Karpas-422 (cell line): ENCODE measurements at places on chromosomes 5 and 9. TPM values are rescaled to one million over a fixed set of nuclear protein-coding genes. Genes with fewer than 3 reads are reported as not detected.

Gene SEMA5A
- total RNA-seq, result not detected in 2 replicates

Gene ADAMTS13
- 0.34 and 1.3 TPM in 2 replicates for total RNA-seq

Gene CDC23
- total RNA-seq, result 16.6 and 24.0 TPM in 2 replicates

Gene COL15A1
- total RNA-seq, result 0.40 and 0.93 TPM in 2 replicates

DNA sequence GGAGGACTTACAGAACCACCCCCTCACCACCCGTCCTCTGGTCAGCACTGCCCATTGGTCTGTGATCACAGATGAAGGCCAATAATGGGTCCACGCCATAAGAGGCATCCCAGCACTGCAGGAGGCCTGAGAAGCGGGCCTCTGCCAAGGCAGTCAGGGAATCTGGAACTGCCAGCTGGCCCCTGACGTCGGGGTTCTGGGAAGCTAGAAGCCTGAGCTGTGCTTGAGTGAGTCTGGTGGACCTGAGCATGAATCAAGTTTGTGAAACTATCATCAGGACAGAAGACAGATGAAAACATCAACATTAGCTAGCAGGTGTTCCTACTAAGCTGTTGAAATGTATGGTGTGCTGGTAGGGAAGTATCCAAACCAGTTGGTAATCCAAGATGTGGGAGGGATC lies 7.8 kb downstream of the ANGPTL2 start:
- DNase-seq, result no peak

DNA sequence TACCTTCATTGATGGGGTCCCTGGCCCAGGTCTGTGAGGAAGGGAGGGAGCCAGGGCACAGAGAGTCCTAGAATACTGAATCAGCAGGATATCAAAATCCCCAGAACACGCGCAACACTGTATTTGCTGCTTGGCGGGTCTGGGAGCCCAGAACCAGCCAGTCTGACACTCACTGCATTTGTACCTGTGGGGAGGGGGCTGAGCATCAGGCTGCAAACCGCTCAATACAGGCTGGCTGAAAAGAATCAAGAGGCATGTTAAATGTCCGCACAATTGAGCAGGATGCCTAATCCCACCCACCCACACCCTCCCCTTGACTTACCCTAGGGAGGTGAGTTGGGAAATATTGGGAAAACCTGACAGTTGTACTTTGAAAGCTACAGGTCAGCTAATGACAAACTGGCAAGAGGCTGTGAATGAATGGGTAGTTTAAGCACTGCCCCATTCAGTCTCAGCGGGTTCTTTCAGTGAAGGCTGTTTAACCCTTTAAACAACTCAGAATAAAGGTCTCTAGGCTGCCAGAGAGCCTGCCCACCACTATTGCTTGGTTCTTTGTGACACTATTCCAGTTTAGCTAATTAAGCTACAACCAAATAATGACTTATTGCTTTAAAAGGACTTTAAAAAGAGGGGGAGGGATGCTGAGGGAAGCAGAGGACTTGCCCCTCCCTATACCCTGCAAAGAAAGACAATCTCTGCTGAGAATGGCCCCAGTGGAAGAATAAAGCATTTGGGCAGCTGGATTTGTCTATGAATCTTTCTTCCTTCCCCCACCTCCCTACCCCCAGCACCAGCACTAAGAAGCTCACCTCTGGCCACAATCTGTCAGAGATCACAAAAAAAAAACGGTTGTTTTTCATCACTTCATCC lies 5.0 kb downstream of the SPRY4 start:
- DNase-seq, result no peak

DNA sequence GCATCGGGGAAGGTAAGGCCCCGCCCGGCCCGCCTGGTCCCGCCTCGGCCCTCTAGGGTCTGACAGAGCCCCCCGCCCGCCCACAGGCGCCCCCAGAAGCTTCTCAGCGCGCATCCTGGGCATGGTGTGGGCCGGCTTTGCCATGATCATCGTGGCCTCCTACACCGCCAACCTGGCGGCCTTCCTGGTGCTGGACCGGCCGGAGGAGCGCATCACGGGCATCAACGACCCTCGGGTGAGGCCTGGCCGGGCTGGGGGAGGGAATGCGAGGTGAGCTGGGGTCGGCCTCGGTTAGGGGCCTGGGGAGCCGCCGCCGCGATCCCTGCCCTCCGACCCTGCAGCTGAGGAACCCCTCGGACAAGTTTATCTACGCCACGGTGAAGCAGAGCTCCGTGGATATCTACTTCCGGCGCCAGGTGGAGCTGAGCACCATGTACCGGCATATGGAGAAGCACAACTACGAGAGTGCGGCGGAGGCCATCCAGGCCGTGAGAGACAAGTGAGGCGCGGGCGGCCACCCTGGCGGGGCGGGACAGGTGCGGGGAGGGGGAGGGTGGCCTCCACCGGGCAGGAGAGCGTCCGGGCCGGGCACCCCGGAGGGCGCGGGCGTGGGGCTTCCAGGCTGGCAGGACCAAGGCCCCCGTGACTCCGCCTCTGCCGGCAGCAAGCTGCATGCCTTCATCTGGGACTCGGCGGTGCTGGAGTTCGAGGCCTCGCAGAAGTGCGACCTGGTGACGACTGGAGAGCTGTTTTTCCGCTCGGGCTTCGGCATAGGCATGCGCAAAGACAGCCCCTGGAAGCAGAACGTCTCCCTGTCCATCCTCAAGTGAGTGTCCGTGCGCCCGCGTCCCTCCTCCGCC lies 7.1 kb downstream of the LRRC26 start:
- no peak for DNase-seq

DNA sequence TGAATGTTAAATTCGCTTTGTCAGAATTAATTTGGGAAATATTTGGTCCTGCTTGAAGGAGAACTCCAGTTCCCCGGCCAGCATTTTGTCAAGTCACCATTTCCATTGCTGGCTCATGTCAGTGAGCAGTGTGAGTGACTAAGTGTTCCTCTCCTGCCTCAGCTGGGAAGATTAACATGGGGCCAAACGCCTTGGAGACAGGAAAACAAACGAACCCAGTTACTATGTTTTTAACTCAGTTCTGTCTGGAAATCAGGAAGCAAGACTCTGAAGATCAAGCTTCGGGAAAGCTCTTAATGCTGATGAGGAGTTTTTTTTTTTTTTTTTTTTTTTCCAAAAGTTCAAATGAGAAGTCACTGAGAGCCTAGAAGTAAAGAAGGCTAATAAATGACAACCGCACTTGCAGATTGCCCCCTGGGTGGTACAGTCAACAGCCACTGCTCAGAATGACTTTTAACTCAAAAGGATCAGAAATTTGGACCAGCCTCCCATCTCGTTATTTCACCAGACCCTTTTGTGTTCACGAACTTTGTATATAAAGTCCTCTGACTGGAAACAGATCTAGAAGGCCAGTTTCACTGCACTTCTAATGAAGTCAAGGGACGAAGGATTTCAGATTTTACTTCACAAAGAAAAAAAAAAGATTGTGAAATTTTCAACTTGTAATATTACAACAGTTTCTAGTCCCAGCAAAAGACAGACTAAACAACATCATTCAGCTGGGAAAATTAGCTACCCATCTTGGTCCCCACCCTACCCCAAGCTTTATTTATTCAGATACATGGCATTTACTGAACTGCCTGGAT lies 121.3 kb downstream of the LHFPL2 start:
- DNase-seq, result no peak
